ENCODE measurements at places on chromosomes 16 and 17. TPM values are rescaled to one million over a fixed set of nuclear protein-coding genes. Genes with fewer than 3 reads are reported as not detected.

DNA sequence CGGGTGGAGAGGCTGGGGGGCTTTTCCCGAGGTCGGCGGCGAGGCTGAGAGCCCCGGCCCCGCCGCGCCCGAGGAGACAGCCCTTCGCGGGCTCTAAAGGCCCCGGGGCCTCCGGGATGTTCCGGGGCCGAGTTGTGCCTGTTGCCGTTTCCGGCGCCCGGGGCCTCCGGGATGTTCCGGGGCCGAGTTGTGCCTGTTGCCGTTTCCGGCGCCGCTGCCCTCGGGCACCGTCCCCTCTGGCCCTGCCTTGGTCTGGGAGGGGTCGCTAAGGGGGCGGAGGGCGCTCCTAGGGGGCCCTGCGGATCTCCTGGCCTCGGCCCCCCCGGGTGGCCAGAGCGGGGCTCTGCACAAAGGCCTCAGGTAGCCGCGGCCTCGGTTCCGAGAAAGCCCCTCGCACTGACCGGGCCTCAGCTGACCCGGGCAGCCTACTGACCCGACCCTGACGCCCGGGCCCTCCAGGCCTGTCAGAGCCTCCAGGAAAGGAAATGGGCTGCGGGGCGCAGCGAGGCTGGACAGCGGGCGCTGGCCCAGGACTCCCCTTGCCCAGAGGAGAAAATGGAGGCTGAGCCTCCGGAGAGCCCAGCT, 24.2 kb downstream of the ACTG1 start:
- H3K36me3 ChIP-seq, result no peaks in the 10 kb centered on the region
- no peaks in the 10 kb centered on the region for H3K27me3 ChIP-seq
- no peak for DNase-seq
- H3K4me1 ChIP-seq, result peaks cover 7% of the 10 kb centered on the region
- H3K4me3 ChIP-seq, result peak overlapping the region; percentile 36
- H3K27ac ChIP-seq, result no peak overlapping the region

GRCh38 chr17:77772899-77773358, 185.6 kb upstream of the TNRC6C start:
- no peaks in the 10 kb centered on the region for H3K36me3 ChIP-seq
- H3K4me3 ChIP-seq, result no peak overlapping the region
- no peak overlapping the region for H3K27ac ChIP-seq
- no peak for DNase-seq
- H3K27me3 ChIP-seq, result no peaks in the 10 kb centered on the region

GRCh38 chr16:1787322-1788094, 4.7 kb downstream of the NUBP2 start:
- no peak overlapping the region for H3K27ac ChIP-seq
- H3K4me1 ChIP-seq, result no peaks in the 10 kb centered on the region
- no peaks in the 10 kb centered on the region for H3K27me3 ChIP-seq

- no peak overlapping the region for H3K27ac ChIP-seq
- no peaks in the 10 kb centered on the region for H3K27me3 ChIP-seq
- H3K4me1 ChIP-seq, result peaks cover 8% of the 10 kb centered on the region
- DNase-seq, result peak; percentile 66
- H3K36me3 ChIP-seq, result no peaks in the 10 kb centered on the region
Measured at GRCh38 chr17:17685775-17686291, 4.6 kb downstream of the RAI1 start.

IL32 gene
- polyA plus RNA-seq, result not detected

DNA sequence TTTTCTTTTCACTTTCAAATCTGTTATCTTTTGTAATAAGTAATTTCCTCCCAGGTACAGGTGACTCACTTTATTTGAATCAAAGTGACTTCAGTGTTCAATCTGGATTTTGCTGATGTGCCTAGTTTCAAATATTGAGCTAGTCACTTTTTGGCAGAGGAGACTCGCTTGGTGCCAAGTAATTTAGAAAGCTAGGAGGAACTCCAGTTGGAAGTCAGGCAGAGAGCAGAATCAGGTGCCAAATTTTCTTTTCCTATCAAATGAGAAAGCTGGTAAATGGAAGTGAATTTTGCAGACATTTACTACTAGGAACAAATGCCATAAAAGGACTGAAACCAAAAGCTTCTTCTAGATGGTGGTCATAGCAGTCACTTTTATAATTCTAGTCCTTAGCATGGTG, 656.0 kb upstream of the KIF2B start:
- H3K27ac ChIP-seq, result no peak overlapping the region
- H3K36me3 ChIP-seq, result no peaks in the 10 kb centered on the region
- DNase-seq, result no peak
- peaks cover 23% of the 10 kb centered on the region for H3K4me1 ChIP-seq
- no peaks in the 10 kb centered on the region for H3K27me3 ChIP-seq

GRCh38 chr16:13332713-13333255, 431.4 kb downstream of the SHISA9 start:
- H3K27me3 ChIP-seq, result no peaks in the 10 kb centered on the region
- DNase-seq, result no peak
- no peak overlapping the region for H3K4me3 ChIP-seq
- no peaks in the 10 kb centered on the region for H3K4me1 ChIP-seq

BRIP1 gene
- polyA plus RNA-seq, result 3.7 TPM

- H3K36me3 ChIP-seq, result peaks cover 12% of the 10 kb centered on the region
- peak overlapping the region; percentile 6 for H3K27ac ChIP-seq
- no peaks in the 10 kb centered on the region for H3K4me1 ChIP-seq
- no peak for DNase-seq
Measured at GRCh38 chr17:39281806-39282205, 56.1 kb upstream of the STAC2 start.

DNA sequence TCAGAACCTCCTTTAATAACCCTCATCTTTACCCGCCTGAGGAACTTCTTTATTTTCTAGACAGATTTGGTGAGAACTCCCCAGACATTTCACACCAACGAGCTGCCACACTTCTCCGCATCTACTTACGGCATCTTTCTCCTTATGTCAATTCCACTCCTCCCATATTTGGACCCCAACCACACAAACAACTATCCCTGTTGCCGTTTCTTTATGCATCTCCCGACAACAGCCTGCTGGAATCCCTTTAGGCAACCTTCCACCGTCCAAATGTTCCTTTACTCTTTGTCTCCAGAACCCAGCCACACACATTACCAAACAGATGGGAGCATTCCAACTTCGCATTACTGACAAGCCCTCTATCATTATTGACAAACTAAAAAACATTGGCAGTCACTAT, 8.8 kb upstream of the ENDOV start:
- no peak for DNase-seq
- no peak overlapping the region for H3K27ac ChIP-seq
- no peaks in the 10 kb centered on the region for H3K36me3 ChIP-seq
- H3K4me3 ChIP-seq, result no peak overlapping the region

- no peak overlapping the region for H3K27ac ChIP-seq
- DNase-seq, result no peak
- no peaks in the 10 kb centered on the region for H3K36me3 ChIP-seq
- no peaks in the 10 kb centered on the region for H3K27me3 ChIP-seq
- no peak overlapping the region for H3K4me3 ChIP-seq
Measured at GRCh38 chr17:57342963-57343589, 86.8 kb downstream of the MSI2 start.

DNA sequence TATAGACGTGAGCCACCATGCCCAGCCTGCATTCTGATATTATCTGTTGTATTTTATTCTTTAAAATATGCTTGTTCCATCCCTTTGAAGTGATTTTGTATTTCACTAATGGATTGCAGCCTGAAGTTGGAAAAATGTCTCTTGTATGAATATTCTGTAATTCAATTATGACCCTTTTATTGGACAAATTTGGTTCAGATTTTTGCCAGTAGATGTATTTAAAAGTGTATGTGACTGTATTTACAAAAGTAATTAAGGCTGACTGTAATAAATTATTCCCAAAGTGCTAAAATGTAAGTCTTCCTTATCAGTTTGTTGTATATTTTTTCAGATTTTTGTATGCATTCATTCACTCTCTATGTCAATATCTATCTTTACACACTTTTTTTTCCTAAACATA, 23.8 kb downstream of the PPM1E start:
- no peak overlapping the region for H3K4me3 ChIP-seq
- DNase-seq, result no peak
- H3K27me3 ChIP-seq, result no peaks in the 10 kb centered on the region
- H3K27ac ChIP-seq, result no peak overlapping the region
- H3K4me1 ChIP-seq, result no peaks in the 10 kb centered on the region

DNA sequence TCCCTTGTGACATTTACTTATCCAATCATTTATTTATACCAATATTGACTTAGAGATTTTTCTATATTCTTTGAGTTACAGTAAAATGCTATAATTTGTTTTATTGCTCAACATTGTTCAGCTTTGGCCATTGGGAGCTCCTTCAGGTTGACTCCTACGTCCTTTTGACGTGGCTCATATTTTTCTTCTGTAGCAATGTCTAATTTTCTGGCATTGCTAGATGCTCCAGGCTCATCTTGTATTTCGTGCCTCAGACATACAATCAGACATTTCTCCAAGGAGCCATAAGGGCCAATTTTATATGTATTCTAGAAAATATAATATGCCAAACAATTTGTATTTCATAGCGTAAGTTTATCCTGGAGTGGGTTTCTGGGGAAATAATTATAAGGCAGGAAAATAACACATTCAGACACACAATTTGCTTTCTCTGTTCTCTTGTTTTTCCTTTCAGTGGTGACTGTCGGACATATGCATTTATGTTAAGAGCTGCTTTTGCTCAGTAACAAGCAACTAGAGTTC, 355.1 kb upstream of the MON1B start:
- H3K27me3 ChIP-seq, result no peaks in the 10 kb centered on the region
- no peaks in the 10 kb centered on the region for H3K4me1 ChIP-seq
- DNase-seq, result no peak
- H3K4me3 ChIP-seq, result no peak overlapping the region

- DNase-seq, result peak; percentile 84
- H3K36me3 ChIP-seq, result no peaks in the 10 kb centered on the region
- no peaks in the 10 kb centered on the region for H3K27me3 ChIP-seq
- H3K4me3 ChIP-seq, result no peak overlapping the region
Measured at GRCh38 chr17:50661795-50662391, 27.2 kb downstream of the ABCC3 start.

POLR2A gene
- 62.3 TPM for polyA plus RNA-seq

DNA sequence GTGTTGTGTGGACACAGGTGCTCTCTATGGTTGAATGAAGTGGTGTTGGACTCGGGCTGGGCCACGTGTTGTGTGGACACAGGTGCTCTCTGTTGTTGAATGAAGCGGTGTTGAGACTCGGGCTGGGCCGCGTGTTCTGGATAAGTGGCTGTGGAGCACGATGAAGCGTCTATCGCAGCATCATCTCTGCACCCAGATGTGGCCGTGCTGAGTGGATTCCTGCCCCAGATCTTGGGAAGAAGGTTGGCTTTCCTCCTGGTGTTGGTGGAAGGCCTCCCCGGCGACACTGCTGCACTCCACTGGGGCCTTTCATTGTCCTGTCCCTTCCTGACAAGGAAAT, 69.1 kb downstream of the RPTOR start:
- H3K27ac ChIP-seq, result no peak overlapping the region
- H3K27me3 ChIP-seq, result no peaks in the 10 kb centered on the region
- no peaks in the 10 kb centered on the region for H3K36me3 ChIP-seq
- DNase-seq, result no peak

GRCh38 chr17:50064253-50065001, 8.5 kb downstream of the ITGA3 start:
- H3K27ac ChIP-seq, result peak overlapping the region; percentile 85
- peaks cover 4% of the 10 kb centered on the region for H3K36me3 ChIP-seq
- H3K27me3 ChIP-seq, result no peaks in the 10 kb centered on the region
- peaks cover 50% of the 10 kb centered on the region for H3K4me1 ChIP-seq

TRPV3 gene
- polyA plus RNA-seq, result 1.2 TPM
